ENCODE measurements at places on chromosomes 5 and 9.
A peak's percentile ranks its signal among the peaks of the same experiment; 100 is the strongest.

DNA sequence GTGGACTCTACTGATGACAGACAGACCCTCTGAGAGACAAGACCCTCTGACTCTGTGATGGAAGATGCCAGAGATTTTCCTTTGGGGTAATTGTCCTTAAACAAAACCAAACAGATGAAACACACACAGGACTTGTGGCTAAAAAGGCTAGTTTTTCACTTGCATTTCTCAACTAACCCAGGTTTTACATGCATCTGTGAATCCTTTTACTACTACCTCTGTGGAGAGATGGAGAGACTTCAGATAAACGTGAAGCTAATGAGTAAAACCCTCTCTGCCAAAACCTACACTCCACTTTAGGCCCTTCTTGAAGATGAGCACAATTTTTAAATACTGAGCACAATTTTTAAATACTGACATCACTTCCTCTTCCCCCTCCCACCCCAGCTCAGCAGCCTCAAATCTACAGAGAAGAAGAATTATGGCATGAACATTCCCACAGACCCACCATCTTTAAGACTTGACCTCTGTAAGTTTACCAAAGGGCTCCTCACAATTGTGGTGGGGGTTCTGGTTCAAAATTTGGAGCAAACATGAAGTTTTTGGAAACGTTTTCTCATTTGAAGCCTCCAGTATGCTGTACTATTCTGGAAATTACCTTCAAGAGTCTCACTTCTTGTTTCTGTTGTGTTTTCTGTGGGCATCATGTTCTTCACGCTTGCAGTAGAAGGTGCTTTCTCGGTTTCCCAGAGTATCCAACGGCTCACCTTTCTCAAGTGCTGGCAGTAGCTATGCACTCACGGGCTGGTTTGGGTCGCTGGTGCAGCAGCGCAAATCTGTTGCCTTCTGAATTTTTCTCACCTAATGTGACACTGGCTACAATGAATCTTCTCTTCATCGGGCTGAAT lies 42.7 kb downstream of the ACER2 start:
- no peak for DNase-seq

DNA sequence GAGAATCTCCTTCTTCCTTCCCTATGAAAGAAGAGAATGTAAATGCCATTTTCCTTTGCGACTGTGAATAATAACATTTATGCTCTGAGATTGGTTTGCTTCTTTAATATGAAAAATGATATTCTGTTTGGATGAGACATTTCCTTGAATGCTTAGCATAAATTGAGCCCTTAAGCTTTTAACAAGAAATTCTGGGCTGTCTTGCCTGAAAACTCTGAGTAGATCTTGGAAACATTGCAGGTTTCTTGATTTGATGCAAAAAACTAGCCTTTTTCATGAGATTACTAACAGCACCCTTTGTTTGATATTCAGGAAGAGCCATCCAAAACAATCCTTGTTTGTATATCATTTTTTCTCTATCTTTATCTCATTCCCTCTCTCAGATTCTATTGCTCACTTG lies 272.5 kb downstream of the TMEM38B start:
- DNase-seq: no peak

DNA sequence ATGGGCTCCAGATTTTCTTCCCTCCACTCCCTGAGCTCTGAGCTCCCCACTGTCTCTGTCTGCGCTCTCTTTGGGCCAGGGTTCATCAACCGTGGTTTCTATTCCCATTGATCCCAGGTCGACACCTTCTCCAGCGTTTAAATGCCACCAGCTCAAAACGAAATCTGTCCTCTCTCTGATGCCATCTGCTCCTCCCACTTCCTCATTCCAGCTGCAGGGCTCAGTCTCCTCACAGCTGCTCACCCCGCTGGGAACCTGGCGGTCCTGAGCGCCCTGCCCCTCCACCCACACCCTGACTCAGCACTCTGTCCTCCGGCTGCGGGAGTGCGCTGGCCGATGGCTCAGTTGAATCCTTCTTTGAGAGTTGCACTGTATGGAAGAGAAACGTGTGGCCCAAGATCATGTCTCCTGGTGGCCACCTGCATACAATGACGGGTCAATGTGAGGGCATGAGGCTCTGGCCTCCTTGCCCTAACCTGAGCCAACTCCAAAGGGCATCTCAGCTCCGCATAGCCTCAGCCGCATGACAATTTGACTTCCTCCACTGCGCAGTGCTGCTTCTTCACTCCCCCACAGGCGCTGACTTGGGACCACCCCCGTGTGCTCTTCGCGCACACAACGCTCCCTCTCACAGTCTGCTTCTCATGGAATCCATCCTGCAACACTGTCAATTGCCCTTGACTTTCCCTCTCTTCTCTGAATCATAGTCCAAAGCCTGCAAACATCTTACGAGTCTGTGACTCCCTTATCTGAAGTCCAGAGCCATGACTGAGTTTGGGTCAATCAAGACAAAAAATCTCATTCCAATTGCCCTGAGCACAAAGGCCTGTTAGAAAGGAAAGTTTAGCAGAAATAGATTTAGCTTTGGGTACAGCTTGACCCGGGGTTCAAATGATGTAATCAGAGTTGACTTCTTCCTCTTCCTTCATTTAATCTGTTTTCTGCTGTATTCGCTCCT lies 82.4 kb downstream of the PTCH1 start:
- no peak for DNase-seq

DNA sequence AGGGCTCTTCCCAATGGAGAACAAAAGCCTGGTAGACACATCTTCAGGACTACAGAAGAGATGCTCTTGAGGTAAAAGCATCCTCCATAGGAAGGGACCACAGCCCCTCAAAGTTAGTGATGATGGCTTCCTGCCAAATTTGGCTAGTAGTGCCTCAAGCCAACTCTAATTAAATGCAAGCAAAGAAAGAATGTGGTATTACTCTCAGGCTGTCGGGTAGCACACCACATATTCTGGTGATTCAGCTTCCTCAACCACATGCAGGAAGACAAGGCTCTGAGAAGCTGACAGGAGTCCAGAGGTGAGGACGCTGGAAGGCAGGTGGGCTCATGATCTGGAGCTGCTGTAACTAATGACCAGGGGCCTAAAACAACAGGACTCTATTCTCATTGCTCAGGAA lies 37.2 kb upstream of the S1PR3 start:
- DNase-seq: no peak

GRCh38 chr5:39441838-39442237 lies 17.1 kb upstream of the DAB2 start:
- no peak for DNase-seq

DNA sequence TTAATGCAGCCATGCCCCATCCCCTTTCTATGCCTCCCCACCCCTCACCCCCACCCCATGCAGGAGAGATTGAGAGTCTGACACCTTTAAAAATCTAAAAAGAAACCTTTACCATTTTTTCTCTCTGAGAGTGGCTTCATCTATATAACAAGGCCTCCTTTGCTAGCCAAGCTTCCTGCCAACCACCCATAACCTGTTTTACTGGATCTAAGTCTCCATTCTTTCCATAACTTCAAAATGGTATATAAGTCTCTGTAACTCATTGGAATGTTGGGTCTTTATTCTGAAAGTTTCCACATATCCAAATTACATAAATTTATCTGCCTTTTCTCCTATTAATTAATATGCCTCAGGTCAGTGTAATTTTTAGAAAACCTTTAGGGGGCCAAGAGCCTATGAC lies 1174.0 kb downstream of the MAT2B start:
- no peak for DNase-seq

- no peak for DNase-seq
Observed at GRCh38 chr5:40616781-40617180, 62.9 kb upstream of the PTGER4 start.

DNA sequence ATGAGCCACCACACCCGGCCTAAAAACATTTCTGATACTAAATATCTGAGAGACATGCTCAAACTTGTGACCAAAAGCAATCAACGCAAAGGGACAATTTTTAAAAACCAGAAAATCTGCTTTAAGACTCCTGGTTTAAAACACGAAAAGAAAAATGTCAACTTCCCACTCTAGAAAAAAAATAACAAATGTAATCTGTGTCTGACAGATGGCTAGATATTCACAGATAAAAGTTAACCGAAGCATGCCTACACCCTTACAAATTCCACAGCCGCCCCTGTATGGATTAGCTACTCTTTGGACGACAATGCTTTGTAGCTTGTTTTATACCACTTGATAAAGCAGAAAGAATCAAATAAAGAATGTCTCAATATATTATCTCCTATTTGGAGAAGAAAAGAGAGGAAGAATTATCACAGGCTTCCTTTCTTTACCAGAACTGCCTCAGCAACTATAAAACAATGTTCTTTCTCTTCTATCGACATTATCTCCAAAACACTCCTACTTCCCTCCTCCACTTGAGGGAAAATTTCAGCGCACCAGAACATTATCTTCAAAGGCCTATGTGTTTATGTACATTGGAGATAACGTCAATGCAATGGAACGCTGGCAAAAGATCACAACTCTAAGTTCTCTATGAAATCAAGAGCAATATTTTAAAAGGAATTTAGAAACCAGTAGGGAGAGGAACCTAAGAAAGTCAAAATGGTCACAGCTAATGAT lies 26.2 kb downstream of the CEMIP2 start:
- DNase-seq: no peak

DNA sequence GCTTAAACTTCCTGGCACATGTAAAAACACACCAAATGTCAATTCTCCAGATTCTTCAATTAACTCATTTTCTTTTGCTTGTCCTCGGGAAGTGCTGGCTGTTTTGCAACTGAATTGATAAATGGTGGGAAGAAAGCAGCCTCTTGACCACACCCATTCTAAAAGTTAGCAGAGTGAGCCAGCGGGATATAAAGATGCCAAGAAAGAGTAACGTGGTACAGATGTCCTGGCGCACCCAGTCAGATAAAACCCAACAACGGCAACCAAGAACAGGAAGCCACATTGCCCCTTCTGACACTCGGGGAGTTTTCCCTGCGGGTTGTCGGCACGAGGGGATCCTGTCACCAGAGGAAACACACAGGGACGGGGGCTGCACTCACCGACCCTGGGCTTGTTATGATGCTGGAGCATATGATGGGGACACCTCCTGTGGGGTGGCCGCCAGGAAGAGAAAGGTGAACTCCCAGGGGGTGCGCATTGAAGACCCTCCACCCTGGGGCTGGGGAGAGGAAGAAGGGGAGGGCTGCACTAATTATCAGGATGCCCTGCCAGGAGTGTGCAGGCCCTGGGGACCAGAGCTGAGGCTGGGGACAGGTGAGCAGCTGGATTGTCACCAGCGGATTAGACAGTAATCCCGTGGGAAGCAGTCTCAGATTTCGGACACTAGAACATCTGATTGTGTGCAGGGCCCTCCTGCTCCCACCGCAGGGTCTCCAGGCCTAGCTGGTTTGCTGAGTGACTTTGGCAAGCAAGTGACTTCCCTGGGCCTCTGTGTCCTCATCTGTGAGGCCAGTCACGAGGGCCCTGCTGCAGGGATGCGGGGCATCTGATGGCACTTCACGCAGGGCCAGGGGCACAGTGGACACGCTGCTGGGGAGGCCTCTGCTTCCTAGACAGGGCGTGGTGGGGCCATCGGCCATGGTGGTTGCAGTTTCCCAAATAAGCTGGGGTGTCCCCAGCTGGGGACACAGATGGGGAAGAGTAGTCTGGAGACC lies 59.2 kb downstream of the CRB2 start:
- DNase-seq: no peak

GRCh38 chr9:27368316-27368985 lies 71.5 kb upstream of the EQTN start:
- DNase-seq: no peak

- DNase-seq: no peak
Observed at GRCh38 chr5:163506095-163506457, 657 bp downstream of the MAT2B start.

GRCh38 chr5:108801776-108802175 lies 54.1 kb downstream of the FER start:
- DNase-seq: peak; percentile 58

DNA sequence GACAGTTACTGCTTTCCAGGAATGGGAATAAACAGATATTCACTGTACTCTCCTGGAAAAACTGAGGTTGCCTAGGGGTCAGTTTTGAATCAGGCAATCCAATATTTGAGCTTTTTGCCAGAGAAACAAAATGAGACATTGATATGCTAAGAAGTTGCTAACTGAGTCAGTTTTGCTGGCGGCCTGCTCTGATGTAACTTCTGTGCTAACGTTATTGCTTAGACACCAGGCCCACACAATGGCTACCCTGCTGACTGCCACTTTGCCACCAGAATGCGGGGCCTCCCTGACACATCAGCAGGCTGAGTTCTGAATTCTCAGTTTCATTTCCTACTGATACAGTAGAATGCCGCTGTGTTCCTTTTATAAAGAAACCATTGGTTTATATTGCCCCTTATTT lies 18.2 kb upstream of the ZNF618 start:
- DNase-seq: no peak

GRCh38 chr5:171401167-171401947 lies 13.7 kb downstream of the NPM1 start:
- DNase-seq: no peak

- DNase-seq: no peak
Observed at GRCh38 chr9:9284201-9284600, 1328.6 kb downstream of the PTPRD start.

- no peak for DNase-seq
Observed at GRCh38 chr9:28915202-28915930, 1342.1 kb upstream of the C9orf72 start.

- no peak for DNase-seq
Observed at GRCh38 chr9:132637801-132638200, 32.0 kb downstream of the DDX31 start.

DNA sequence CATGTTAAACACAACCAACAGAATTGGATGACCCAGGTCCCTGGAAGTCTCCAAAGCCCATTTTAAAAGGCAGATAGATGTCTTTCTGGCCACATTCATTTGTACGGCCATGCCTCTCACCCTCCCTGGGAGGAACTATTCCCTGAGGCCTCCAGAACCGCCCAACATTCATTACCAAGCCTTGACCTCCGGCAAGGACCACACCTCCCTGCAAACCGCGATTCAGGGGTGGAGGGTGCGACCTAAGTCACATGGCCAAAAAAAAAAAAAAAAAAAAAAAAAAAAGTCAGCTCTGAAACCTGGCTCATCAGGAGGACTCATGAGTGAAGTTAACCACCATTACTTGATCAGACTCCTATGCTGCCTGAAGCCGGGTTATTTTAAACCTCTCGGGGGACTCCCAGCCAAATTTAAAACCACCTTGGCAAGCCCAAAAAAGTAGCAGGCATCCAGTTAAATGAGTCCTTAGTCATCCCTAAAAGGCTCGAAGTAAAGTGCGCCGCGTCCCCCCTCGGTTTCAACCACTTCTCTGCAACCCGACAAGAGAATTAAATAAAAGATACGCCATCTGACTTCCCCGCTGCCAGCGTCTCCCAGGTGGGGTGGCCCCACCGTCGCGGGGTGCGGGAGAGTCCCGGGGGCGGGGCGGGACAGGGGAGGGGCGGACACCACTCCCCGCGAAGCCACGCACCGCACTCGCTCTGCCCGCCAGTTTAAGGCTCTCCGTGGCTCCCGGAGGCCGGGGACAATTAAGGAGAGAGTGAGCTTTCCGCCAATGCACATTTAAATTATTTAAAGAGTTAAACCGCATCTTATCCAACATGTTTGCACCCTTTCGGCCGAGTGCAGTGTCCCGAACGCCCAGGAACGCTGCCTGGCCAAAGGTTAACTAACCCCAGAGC lies 2.3 kb downstream of the KLF9 start:
- no peak for DNase-seq

GRCh38 chr9:97491216-97491999 lies 10.1 kb upstream of the TMOD1 start:
- DNase-seq: no peak

GRCh38 chr5:143887903-143888665 lies 76.1 kb downstream of the HMHB1 start:
- no peak for DNase-seq

Data from Panc1 (cell line).